ENCODE measurements at places on chromosomes 6 and 20.
A peak's percentile ranks its signal among the peaks of the same experiment; 100 is the strongest.

DNA sequence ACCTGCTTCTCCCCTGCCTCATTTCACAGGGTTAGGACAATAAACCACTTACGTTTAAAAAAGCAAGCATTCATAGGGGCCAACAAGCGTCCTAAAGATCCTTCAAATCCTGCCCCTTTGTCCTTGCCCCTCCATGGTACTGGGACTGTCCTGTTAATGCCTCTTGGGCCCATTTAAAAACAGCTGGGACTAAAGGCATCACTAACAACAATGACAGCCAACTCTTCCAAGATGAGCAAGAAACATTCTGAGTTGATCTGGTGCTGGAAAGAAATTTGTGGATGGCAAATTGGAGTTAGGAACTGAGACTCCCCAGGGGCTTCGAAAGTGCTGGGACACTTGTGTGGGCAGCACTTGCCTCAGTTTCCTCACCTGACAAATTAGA, 93.4 kb downstream of the ZMYND8 start:
- no peak for DNase-seq

- no peak for DNase-seq
Observed at GRCh38 chr20:44796311-44796710, 14.0 kb downstream of the RIMS4 start.

DNA sequence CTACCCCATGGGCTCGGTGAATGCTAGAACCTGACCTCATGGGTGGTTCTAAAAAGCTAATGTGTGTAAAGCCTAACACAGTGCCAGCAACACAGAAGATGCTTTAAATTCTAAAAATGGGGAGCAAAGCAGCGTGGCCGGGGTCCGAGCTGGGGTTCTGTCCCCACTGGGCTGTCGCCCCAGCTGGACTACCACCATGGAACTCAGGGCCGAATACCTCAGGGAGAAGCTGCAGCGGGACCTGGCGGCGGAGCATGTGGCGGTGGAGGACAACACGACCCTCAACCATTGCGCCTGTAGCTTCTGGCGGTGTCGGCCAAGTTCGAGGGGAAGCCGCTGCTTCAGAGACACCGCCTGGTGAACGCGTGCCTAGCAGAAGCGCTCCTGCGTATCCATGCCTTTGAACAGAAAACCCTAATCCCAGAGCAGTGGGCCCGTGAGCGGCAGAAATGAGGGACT, 8.4 kb downstream of the SOX4 start:
- DNase-seq = no peak

DNA sequence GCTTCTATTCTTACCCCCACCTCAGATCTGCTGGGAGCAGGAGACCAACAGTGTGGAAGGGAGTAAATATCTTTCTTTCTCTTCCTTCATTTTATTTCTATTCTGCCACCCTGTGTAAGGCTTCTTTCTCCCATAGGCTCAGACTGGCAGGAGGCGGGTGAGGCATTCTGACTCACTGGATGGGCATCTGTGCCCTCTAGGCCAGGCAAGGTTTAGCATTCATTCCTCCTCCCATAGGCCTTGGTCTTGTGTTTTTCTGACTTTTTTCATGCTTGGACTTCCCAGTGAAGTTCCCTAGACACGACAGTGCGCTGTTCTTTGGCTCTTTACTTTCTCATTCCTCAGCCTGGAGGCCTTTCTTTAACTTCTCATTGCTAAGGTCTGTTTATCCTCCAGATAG, 235.2 kb downstream of the SYNE1 start:
- DNase-seq = no peak

DNA sequence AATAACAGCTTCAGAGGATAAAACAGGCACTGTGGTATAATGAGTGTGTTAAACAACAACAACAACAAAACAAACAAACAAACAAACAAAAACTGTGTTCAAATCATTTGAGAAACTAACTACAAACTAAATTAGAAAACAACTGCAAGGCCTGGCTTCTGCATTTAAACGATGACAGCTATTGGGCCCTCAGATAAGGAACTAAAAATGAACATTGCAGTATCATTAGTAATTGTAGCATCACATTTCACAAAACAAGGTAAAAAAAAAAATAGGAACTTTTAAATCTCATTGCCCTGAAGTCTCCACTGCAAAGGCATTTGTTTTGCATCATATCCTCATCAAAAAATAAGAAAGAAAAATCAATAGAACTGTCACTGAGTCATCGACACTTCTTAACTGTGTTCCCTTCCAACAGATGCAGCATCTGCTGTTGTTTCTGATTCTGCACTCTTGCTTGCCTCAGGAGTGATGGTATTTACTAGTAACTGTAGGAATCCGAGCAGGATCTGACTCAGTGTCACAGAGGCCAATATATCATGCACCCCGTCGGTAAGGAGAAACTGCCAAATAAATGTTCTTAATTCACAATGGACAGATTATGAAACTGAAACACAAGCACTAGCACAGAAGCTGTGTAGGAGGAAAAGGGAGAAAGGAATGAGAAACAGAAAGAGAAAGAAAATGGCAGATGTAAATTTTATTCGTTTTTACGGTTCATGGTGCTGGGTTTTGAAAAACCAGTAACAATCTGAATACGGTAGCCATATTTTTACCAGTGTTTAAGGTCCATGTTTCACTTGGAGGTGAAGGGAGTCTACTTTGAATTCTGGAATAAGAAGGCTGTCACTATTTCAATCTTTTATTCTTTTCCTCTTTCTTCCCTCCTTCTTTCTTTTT, 365.7 kb upstream of the EPHA7 start:
- no peak for DNase-seq

- peak; percentile 62 for DNase-seq
Observed at GRCh38 chr20:40683894-40684268, 5.2 kb downstream of the MAFB start.

DNA sequence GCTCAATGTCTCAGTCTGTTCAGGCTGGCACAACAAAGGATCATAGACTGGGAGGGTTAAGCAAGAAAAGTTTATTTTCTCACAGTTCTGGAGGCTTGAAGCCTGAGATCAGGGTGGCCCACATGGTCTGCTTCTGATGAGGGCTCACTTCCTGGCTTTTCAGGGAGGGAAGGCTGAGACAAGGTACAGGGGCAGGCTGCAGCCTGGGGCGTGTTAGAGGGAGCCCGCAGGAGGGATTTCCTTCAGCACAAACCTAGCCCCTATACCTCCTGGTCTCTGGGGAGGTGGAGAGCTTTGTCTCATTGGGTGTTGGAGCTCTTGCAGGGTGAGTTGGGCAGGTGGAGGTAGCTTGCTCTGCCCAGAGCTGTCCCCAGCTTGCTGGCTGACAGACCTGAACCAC, 81.1 kb upstream of the GPR6 start:
- DNase-seq = no peak

DNA sequence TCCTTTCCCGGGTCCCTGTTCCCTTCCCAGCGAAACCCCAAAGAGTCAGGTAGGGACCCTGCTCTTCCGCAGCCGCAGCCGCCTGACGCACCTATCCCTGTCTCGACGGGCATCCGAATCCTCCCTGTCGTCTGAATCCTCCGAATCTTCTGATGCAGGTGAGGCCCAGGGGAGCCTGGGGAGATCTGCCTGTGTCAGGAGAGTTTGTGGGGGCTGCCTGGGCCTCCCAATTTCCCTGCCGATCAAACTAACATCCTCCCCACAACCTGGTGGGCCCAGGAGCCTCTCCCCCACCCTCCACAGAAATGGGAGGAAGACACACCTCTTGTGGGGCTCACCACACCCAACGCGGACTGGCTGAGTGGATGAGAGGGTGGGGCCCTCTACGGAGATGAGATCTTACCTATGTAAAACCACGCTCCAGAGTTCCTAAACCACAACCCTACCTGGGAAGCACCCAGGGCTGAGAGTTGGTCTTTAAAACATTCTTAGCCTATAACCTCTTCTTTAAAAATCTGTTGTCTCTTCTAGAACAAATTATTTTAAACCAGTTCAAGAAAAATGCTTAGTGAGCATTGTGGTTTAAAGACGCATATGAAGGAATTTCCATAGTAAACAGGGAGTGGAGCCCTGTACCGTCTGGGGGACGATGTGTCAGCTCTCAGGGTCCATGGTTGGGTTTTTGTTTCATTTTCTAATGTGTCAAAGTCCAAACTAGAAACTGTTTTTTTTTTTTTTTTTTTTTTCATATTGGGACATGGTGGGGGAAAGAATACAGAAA, 1.7 kb downstream of the CDC25B start:
- DNase-seq = no peak

GRCh38 chr6:2245877-2246863, 765 bp upstream of the GMDS start:
- peak; percentile 94 for DNase-seq

All from RWPE2 (cell line).